ENCODE measurements at places on chromosomes 7 and 10.

GRCh38 chr10:63822496-63822895 lies 301.3 kb downstream of the REEP3 start:
- no peak for DNase-seq

DNA sequence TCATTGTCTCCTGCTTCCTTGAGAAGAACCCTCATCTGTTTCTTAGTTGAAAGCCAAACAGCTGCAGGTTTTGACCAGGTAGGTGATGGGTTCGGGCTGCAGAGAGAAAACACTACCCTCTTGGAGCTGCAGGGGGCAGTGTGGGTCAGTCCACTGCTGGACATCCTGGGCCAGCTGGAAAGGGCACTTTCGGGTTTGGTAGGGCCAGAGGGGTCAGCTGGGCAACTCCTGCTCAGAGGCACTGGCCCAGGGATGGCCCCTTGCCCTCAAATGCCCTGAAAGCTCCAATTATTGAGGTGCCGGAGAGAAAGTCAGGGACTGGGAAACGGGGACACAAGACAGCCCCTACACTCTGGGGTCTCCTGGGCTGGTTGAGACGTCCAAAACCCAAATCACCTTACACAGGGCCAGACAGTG lies 90.7 kb downstream of the MKI67 start:
- DNase-seq = no peak

- no peak for DNase-seq
These were observed 21.4 kb downstream of the BCCIP start for GRCh38 chr10:125844751-125845221.

- no peak for DNase-seq
These were observed 35.0 kb downstream of the SEPTIN14 start for GRCh38 chr7:55827577-55827976.

GRCh38 chr10:6494936-6495592 lies 85.0 kb downstream of the PRKCQ start:
- no peak for DNase-seq

- DNase-seq = peak; percentile 97
These were observed 12.9 kb upstream of the VIM start for GRCh38 chr10:17214971-17215781.
